Renal pelvis (tissue), 12 donors: ENCODE measurements at places on chromosomes 16 and 17.

- no peak for DNase-seq
Measured at GRCh38 chr17:67520916-67521774, 144.1 kb downstream of the PITPNC1 start.

DNA sequence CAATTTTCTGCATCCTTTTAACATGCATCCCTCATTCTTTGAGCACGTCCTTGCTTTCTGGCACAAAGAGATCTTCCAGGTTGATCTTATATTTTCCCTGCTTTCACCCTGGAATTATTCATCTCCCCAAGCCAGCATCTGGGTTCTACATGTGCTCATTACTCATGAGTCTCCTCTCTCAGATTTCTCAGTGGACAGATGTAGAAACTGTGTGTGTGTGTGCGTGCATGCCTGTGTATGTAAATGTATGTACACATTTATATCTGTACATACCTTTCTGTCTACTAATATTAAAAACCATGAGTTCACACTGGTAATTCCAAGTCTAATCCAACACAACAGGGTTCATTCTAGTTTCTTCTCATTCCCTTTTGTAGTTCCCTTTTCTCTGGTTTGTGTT, 41.9 kb upstream of the NSRP1 start:
- DNase-seq = no peak

DNA sequence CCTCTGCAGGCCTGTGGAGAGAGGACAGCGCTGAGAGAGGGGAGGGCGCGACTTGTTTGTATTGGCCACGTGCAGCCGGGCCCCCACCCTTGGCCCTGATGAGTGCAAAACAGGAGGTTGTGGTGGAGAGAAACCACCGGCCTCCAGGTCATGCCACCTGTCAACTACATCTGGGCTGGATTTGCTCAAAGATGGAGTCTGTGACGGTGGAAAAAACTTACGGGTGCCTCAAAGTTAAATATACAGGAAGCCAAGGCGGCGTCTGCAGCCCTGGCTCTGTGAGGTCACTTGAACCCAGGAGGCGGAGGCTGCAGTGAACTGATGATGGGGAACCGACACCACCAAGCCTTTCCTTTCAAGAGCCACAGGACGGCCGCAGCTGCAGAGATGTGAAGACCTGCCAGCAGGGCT, 15.7 kb downstream of the C16orf74 start:
- DNase-seq = no peak

- DNase-seq = no peak
Measured at GRCh38 chr17:81027038-81027437, 7.9 kb upstream of the BAIAP2 start.

- DNase-seq = no peak
Measured at GRCh38 chr17:51873302-51873701, 285.2 kb downstream of the CA10 start.

DNA sequence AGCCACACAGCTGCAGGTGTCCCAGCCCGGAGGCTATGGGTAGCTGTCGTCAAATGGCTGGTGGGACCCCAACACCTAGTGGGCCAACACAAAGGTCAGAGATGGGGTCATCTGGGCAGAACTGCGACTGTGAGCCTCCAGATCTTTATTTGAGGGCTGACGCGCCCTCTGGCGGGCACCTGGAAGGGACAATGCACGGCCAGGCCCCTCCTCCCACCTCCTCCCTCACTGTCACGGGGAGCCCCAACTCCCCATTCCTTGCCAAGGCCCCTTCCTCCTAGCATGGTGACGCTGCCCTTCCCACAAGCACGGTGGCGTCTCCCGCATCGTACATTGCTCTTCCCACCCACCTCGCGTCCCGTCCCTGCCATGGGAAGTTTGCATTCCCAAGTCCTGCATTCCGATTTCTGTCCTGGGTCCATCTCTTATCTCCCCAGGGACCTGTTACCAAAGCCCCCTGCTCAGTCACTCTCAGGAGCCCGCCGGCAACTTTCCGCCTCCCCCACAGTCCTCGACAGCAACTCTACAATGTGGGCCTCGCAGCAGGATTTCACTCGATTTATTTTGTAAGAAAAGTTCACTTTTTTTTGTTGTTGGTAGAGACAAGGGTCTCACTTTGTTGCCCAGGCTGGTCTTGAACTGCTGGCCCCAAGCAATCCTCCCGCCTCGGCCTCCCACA, 1.0 kb downstream of the TLE7 start:
- no peak for DNase-seq

- no peak for DNase-seq
Measured at GRCh38 chr17:29682987-29683386, 60.3 kb upstream of the CORO6 start.

DNA sequence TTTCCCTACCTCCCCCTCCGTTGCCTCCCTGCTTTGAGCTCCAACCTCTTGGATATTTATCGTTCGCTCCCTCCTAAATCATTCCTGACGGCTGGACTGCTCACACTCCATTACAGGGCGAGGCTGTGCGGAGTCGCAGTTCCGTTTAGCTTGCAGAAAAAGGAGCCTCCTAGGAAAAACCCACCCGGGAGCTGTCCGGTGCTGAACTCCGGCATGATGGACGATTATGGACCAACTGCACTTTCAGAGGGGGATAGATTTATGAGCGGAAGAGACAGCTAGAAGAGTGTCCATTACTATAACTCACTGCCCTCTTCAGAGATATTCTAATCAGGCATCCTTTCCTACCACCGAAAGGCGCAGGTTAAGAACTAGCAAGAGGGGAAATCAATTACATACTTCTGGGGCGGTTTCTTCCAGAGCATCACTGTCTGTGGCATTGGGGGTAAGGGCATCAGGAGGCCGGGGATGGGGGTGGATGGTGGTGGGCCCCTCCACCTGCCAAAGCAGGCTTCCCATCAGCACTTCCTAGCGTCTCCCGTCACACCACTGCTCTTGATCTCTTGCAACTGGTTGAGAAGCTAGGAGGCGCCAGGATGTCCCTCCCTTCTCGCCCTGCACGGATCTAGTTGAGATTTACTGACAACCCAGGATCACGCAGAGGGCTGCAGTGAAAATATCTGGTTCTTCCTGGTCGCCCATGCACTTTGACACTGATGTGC, 251.2 kb downstream of the ENGASE start:
- DNase-seq = peak; percentile 74
